ENCODE measurements at places on chromosomes 3 and 15.
A peak's percentile ranks its signal among the peaks of the same experiment; 100 is the strongest.

GRCh38 chr3:47994180-47994579 is 22.0 kb downstream of the MAP4 start:
- DNase-seq = no peak

DNA sequence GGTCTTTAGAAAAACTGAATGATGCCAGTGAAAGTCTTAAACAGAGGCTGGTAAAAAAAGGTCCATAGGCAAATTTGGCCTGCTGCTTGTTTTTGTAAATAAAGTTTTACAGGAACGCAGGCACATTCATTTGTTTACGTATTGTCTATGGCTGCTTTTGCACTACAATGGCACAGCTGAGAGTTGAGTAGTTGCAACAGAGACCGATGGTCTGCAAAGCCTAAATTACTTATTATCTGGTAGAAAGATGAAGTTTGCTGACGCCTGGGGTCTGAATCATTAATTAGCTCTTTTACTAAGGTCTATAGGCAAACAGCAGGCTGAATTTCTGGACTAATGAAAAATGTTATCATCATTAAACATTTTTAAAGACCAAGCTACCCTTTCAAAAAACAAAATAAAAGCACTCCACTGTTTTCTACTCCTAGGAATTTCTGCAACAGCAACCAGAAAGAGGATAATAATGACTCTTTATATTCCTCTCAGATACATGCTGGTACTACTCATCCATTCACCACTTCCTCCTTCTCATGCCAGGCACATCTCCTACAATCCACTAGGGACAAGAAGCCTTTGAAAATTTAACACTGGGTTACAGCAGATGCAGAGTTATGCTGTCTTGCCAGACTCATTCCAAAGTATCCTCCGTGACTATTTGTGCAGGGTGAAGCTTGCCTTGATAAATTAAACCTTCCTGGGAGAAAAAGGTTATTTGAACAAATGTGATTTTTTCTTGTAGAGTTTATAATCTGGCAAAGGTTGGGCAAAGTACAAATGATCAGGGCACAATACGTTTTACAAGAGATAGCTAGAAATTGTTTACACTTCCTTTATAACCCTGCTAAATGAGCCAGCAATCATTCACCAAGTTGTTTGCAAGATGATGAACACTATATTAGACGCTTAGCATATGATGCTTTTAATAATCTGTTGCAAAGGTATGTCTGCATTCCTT is 6.0 kb downstream of the GATM start:
- DNase-seq = peak; percentile 93

DNA sequence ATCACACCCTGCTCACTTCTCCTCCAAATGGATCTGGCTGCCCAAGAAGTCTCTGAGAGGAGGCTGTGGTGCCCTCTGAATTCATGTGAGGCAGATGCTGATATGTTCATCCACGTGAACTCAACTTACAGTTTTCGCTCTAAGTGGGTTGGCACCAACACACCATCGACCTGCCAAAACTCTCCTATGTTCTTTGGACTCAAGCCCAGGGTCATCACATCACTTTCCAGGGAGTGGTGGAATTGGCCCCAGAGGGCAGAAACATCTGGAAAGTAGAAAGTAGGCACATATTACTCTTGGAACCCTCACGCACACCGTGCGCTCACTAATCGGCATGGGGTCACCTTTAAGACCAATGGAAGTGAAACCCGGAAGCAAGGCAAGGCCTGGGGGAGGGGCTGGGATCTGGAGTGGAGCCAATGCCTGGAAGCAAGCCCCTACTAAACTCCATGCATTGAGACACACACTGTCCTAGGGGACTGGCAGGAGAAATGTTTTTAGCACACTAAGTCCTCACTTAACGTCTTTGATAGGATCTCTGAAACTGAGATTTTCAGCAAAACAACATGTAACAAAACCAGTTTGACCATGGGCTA is 41.4 kb downstream of the SSUH2 start:
- no peak for DNase-seq

DNA sequence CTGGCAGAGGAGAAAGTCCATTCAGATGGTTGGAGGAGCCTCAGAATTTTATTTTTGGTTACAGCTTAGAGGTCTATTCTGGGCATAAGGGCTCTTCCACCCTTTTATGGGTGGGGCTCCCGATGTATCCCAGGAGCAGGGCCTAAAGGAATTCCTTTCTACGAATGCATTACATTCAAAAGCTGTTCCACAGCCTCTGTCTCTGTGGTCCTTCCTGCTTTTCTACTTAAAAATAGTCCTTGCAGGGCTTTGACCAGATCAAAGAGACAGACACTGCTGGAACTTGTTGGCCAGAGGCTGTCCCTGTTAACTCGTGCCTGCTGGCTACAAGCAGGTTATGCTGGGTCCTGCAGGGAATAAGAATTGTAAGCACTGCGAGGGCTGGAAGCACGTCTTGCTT is 14.4 kb upstream of the NOX5 start:
- no peak for DNase-seq

GRCh38 chr3:171782617-171783016 is 27.7 kb downstream of the PLD1 start:
- DNase-seq = no peak

DNA sequence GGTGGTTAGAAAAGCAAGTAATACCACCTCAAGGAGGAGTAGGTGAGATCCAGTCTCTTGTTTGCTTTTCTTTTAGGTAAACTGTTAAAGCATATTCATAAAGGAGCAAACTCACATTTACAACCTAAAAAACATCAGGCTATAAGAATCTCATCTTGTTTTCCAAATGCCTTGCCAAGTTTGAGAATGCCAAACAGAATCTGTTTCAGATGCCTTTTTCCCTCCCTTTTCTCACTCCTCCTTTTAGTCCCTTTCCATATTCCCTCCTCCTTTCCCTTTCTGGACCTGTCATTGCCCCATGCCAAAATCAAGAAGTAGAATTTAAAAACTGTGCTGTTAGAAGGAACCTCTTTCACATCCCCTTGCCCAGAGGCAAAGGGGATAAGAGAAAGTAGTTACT is 140.3 kb downstream of the ARPP21 start:
- DNase-seq = no peak

GRCh38 chr3:52243791-52244628 is 1.5 kb upstream of the PPM1M start:
- peak; percentile 64 for DNase-seq

DNA sequence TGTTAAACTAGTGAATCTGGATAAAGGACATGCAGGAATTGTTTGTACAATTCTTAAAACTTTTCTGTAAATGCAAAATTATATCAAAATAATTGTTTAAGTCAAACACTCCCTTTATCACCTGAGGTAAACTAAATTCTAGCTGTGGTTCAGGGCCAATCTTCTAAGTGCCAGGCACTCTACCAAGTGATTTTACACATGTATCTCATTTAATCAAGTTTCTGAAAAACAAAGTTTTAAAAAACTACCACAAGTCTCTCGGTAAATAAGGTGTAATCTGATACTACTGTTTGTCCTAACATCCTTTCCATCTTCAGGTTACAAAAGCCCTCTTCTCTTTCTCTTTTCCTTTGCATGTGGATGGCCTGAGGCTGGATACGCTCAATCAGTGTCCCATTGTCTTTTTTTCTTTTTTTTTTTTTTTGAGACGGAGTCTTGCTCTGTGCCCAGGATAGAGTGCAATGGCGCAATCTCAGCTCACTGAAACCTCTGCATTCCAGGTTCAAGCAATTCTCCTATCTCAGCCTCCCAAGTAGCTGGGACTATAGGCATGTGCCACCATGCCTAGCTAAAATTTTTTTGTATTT is 19.3 kb downstream of the IFT80 start:
- DNase-seq = peak; percentile 80

DNA sequence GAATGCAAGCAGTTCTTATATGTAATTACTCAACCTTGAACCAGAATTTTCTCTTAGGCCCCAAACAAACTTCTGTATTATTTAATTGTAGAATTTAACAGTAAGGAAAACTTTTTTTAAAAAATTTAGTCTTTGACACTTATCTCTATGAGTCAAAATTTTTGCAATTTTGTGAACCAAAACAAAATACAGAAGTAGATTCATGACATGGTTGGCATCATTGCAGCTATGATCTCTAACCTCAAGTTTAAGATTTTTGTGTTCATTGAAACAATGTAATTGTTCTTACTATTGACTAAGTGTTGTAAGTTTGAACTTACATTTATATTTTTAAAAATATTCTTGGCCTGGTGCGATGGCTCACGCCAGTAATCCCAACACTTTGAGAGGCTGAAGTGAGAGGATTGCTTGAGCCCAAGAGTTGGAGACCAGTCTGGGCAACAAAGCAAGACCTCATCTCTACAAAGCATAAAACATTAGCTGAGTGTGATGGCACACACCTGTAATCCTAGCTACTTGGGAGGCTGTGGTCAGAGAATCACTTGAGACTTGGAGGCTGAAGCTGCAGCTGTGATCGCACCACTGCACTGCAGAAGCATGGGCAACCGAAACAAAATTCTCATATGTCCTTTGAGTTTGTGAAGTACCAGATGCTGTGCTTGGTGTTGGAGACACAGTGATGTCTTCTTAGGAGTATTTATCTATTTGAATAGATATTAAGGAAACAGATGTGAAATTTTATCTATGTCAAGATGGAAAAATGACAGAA is 39.7 kb downstream of the STT3B start:
- no peak for DNase-seq

DNA sequence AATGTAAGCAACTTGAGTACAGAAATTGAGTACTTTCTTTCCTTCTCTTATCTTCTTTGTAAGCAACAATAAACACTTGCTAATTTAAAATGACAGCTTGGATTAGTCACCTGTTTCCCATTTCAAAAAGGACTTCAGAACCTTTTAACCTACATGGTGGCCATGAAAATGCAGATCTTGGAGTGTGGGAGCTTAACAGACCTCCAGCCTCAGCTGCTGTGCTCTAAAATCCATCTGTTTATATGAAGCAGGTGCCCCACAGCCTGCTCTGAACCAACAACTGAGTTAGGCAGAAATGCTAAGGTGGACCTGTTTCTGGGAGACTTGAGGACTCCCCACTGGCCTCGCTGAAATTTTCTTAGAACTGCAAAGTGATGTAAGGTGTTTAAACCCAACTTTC is 91.1 kb upstream of the TNIK start:
- no peak for DNase-seq

DNA sequence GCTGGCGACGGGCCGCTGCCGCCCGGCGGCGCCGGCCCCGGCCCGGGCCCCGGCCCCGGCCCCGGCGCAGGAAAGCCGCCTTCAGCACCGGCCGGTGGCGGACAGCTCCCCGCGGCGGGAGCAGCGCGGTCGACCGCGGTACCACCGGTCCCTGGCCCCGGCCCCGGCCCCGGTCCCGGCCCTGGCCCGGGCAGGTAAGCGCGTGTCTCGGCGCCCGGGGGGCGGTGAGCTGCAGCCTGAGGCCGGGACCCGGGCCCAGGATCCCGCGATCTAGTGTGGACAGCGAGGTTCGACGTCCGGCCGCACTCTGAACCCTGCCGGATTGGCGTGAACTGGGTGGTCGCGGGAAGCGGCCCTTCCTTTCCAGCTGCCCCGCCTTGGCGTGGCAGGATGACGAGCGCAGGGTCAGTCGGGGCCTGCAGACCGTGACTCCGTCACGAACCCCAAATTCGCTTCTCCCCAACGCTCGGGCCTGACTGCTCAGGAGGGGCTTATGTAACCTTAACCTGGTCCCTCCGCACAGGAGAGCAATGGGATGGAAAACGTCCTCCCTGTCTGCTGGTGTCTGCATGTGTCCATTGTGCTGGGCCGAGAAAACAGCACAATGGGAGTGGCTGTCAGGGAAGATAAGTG is 472 bp downstream of the BSN start:
- no peak for DNase-seq

GRCh38 chr15:40618023-40618422 is 24.0 kb downstream of the KNL1 start:
- DNase-seq = no peak

Measured in SK-MEL-5 (cell line).